ENCODE measurements at places on chromosomes 1 and 21. TPM values are rescaled to one million over a fixed set of nuclear protein-coding genes. Genes with fewer than 3 reads are reported as not detected.

ANGPTL3 gene
- total RNA-seq = not detected

CLDN19 gene
- total RNA-seq = 12.5 TPM

DLGAP3 gene
- 7.3 TPM for total RNA-seq

RNF11 gene
- 55.1 TPM for total RNA-seq

BEND5 gene
- 5.6 TPM for total RNA-seq

ITLN2 gene
- 2.4 TPM for total RNA-seq

MCOLN2 gene
- total RNA-seq = 1.3 TPM

DNAJC6 gene
- total RNA-seq = 2.2 TPM

TCHHL1 gene
- total RNA-seq = not detected

SH3BGRL3 gene
- total RNA-seq = 86.3 TPM

MYOC gene
- total RNA-seq = not detected

SLC35F3 gene
- total RNA-seq = 0.70 TPM

FCGR1A gene
- not detected for total RNA-seq

HSD3B2 gene
- not detected for total RNA-seq

MNDA gene
- total RNA-seq = not detected

CENPF gene
- total RNA-seq = 113 TPM

S100A3 gene
- total RNA-seq = not detected

SLC1A7 gene
- not detected for total RNA-seq

GPR37L1 gene
- 0.11 TPM for total RNA-seq

SLC35A3 gene
- total RNA-seq = 15.0 TPM

PDE4B gene
- 18.6 TPM for total RNA-seq

KDF1 gene
- total RNA-seq = 19.5 TPM

PLA2G5 gene
- total RNA-seq = not detected

EPHA10 gene
- total RNA-seq = 0.42 TPM

CGN gene
- total RNA-seq = 30.9 TPM

CFAP141 gene
- total RNA-seq = not detected

CD46 gene
- 90.0 TPM for total RNA-seq
